SJSA1 (cell line): ENCODE measurements at places on chromosomes 4 and X. TPM values are rescaled to one million over a fixed set of nuclear protein-coding genes. Genes with fewer than 3 reads are reported as not detected.

- DNase-seq, result peak; percentile 33
Observed at GRCh38 chrX:118603981-118604380, 108.4 kb downstream of the DOCK11 start.

GRCh38 chr4:187478292-187479140 lies 517.1 kb upstream of the ZFP42 start:
- DNase-seq, result peak; percentile 83

GRCh38 chr4:152501846-152502536 lies 33.9 kb downstream of the FBXW7 start:
- no peak for DNase-seq

GRCh38 chrX:153642655-153643430 lies 4.2 kb upstream of the DUSP9 start:
- DNase-seq, result no peak

DNA sequence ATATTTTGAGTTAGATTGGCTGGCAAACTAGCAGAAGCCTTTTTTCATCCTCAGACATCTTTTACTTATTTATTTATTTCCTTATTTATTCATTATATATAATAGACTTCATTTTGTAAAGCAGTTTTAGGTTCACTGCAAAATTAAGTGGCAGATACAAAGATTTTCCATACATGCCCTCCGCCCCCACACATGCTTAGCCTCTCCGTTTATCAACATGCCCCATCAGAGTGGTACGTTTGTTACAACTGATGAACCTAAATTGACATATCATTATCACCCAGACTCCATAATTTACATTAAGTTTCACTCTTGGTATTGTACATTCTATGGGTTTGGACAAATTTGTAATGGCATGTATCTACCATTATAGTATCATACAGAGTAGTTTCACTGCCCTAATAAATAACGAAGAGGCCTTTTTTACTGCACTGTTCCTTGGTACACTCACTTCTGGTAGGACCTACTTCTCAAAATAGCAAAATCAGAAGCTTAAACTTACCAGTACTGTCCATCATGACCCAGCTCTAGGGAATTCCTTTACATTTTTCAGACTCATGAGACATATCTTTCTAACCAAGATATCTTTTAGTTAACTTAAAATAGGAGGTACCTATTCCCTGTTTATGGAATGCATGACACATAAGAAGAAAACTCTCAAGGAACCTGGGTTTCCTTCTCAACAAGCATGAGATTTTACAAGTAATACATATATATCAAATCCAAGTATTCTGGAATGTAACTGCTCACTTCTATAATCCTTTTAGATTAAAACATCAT lies 4.8 kb upstream of the TMPRSS11B start:
- DNase-seq, result no peak

DNA sequence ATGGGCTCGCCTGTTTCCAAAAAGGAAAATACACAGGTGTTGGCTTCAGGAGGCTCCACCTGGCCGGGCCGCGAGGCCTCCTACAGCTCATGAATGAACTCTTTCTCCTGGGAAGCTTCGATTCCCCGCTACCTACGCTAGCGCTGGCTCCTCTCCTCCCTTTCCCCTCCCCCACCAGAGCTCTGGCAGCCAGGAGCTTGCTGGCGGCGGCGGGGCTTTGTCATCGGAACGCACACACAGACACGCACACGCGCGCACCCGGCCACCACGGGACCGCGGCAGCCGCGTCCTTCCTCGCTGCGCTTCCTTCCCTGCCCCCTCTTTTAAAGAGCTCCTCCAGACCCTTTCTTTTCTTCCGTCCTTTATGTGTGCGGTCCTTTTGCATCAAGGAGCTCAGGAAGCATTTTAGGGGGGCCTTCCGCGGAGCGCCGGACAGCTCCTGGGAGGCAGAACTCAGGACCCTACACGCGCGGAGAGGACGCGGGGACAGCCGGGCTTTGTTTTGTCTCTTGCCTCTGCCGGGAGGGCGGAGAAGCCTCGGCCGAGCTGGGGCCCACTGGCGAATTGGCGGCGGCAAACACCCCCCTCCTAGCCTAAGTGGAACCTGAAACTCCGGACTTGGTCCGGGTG lies 70.2 kb upstream of the BCOR start:
- no peak for DNase-seq

GRCh38 chrX:112056886-112057285 lies 25.7 kb downstream of the TRPC5 start:
- no peak for DNase-seq

GRCh38 chr4:159150396-159150795 lies 47.5 kb downstream of the RAPGEF2 start:
- no peak for DNase-seq

The FAM47C gene
- not detected in 2 replicates for total RNA-seq

The DGKK gene
- not detected in 2 replicates for total RNA-seq

The GPR173 gene
- total RNA-seq, result 0.19 and 0.42 TPM in 2 replicates
